Thoracic aorta (tissue), 2 donors: ENCODE measurements at places on chromosomes 6 and 20. TPM values are rescaled to one million over a fixed set of nuclear protein-coding genes. Genes with fewer than 3 reads are reported as not detected.

The GABBR1 gene
- total RNA-seq = 63.2 TPM

The DYNLT2 gene
- total RNA-seq = 0.95 TPM

The IFNGR1 gene
- total RNA-seq = 65.5 TPM

The TMX4 gene
- 53.5 TPM for total RNA-seq

The DACT2 gene
- 0.28 TPM for total RNA-seq

The NKX2-2 gene
- not detected for total RNA-seq

The OR2B6 gene
- not detected for total RNA-seq

The HLA-DQA2 gene
- 0.85 TPM for total RNA-seq

DNA sequence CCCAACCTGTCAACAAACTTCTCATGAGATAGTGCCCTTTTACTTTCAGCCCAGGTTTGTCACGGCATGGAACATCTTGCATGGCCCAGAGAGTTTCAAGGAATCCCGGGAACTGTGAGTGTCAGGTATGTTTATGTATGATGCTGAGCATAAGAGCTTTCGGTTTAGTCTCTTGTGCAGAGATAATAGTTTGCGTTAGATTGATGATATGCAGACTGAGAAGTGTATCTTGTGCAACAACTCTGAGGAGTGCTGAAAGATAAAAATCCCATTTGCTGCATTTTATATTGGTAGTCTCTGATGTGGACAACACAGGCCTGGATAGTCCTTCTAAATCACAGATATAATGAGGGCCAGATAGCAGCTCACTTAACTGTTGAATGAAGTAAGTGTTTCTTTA lies 99.0 kb downstream of the TBX18 start:
- no peak for DNase-seq

GRCh38 chr20:59318201-59318790 lies 17.9 kb downstream of the EDN3 start:
- DNase-seq = no peak

DNA sequence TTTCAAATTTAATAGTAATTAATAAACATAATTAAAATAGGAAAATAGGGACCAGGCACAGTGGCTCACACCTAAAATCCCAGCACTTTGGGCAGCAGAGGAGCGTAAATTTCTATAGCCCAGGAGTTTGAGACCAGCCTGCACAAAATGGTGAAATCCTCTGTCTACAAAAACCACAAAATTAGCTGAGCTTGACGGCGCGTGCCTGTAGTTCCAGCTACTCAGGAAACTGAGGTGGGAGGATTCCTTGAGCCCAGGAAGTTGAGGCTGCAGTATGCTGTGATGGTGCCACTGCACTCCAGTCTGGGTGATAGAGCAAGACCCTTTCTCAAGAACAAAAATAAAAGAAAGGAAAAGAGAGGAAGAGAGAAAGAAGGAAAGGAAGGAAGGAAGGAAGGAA lies 1387.0 kb upstream of the ADGRB3 start:
- no peak for DNase-seq

GRCh38 chr6:18829272-18829870 lies 442.2 kb downstream of the RNF144B start:
- no peak for DNase-seq

- DNase-seq = no peak
Measured at GRCh38 chr6:73227606-73228255, 2.4 kb upstream of the KHDC1L start.

DNA sequence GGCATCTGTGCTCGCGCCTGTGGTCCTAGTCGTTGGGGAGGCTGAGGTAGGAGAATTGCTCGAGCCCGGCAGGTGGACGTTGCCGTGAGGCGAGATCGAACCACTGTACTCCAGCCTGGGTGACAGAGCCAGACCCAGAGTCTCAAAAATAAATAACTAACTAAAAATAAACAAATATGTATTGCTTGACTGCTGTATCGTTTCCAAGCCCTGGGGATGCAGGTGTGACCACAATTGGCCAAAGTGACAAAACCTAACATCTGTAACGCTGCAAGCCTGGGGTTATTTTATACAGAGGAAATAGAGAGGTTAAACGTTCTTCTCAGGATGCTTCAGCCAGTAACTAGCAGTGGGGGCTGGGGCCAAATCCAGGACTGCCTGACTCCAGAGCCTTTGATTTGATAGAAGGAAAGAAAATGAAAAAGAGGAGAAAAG lies 1.9 kb upstream of the SRSF3 start:
- DNase-seq = no peak

- no peak for DNase-seq
Measured at GRCh38 chr6:134510920-134511319, 193.0 kb upstream of the SGK1 start.

DNA sequence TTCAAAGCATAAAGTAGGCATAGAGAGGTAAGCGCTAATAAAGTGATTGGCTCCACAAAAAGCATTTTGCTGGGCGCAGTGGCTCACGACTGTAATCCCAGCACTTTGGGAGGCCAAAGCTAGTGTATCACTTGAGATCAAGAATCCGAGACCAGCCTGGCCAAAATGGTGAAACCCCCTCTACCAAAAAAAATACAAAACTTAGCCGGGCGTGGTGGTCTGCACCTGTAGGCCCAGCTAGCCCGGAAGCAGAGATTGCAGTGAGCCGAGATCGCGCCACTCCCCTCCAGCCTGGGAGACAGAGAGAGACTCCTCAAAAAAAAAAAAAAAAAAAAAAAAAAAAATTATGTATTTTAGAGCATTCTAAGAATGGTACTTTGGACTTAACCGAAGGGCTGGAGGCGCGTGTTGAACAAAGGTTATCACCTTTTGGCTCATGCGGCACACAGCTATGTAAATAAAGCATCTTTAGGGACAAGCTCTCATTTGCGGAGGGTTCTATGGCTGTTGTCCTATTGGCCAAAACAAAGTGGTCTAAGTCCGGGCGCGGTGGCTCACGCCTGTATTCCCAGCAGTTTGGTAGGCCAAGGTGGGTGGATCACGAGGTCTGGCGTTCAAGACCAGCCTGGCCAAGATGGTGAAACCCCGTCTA lies 17.4 kb downstream of the HFE start:
- no peak for DNase-seq

- DNase-seq = no peak
Measured at GRCh38 chr20:23094213-23094896, 8.2 kb upstream of the CD93 start.

GRCh38 chr6:163318071-163318786 lies 96.3 kb upstream of the QKI start:
- DNase-seq = no peak

DNA sequence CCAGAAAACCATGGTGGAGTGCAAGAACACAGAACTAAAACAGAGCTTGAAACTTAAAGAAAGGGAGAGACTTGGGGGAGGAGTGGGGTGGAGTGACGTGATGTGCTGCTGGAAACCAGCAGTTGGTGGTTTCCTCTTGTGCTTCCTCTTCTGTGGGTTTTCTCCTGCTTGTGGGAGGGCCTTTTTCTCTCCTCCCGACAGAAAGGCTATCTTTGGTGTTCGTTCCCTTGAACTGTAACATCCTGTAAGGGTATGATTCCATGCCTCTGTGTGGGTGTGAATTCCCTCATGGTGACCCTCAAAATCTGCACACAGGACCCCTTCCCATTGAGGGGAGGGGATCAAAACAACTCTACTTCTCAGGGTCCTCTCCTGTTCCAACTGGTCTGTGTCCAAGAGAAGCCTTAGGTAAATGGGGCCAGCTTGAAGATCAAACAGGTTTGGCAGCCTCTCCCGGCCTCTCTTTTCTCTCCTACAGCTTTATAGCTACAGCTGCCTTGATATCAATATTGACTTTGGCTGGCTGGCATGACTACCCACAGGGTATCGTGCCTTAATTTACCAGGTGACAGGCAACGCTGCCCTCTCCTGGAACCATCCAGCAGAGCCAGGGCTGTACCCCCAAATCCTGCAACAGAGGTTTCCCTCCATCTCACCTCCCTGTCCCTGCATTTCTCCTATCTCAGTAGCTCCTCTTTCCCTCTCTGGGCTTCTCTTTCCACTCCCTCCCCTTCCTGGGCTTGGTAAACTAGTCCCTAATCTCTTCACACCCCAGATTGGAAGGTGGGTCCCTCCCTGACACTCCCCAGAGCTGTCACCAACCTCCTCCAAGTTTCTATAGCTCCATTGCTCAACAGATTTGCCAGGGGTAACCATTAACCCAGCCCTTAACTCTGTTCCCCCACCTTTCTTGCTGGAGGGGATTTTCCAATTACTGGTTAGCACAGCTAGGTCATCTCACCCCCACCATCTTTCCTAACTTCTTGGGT lies 1.5 kb upstream of the MSH5 start:
- no peak for DNase-seq

DNA sequence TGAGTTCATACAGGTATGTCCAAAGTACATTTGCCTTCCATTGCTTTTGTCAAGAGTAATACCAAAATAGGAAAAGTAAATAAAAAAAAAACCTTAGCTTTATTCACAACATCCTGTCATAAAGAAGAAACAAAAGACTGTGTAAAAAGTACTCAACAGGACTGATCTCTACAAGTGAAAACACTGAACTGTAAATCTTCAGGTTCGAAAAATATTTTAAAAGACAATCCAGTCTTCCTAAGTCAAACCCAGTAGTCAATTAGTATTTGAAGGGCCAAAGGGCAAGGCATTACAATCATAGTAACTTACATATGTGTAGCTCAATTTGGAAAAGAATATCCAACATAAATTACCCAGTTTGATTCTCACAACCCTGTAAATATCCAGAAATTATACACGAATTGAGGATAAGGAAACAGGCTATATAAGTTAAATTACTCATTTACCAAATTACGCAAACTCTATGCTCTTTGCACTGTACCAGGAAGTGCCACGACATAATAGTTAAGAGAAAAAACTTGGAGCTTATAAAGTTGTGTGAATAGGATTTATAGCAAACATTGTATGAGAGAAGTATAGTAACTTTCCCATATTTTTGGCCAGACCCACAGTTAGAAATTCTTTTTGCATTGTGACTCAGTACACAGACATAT lies 21.2 kb downstream of the PTPRK start:
- DNase-seq = no peak

DNA sequence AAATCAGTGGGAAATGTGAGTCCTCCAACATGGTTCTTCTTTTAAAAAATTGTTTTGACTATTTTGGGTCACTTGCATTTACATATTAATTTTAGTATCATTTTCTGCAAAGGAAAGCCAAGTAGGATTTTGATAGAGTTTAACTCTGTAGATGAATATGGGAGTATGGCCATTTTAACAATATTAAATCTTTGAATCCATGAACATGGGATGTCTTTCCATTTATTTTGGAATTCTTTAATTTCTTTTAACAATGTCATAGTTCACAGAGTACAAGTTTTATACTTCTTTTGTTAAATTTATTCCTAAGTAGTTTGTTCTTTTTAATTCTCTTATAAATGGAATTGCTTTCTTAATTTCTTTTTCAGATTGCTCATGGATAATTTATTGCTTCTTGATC lies 56.5 kb upstream of the ARMC2 start:
- no peak for DNase-seq

DNA sequence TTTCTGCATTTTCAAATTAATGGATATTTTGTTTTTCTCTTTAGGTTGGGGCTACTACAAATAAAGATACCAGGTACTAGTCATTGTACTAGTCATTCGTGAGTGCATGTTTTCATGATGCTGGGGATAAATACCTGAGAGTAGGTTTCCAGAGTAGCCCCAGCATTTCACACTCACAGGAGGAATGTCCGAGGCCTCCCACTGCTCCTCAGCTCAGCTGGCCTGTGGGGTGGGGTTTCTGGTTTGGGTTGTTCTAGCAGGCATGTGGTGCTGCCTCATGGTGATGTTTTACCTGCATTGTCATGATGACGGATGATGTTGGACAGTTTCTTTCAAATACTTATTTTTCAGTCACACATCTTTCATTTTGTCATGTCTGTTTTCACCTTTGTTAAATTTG lies 144.5 kb downstream of the SMOC2 start:
- DNase-seq = no peak

GRCh38 chr6:128403618-128404444 lies 116.6 kb downstream of the PTPRK start:
- no peak for DNase-seq

GRCh38 chr6:7008451-7008988 lies 99.2 kb upstream of the RREB1 start:
- DNase-seq = no peak

- DNase-seq = no peak
Measured at GRCh38 chr6:83108378-83108777, 40.9 kb downstream of the DOP1A start.

DNA sequence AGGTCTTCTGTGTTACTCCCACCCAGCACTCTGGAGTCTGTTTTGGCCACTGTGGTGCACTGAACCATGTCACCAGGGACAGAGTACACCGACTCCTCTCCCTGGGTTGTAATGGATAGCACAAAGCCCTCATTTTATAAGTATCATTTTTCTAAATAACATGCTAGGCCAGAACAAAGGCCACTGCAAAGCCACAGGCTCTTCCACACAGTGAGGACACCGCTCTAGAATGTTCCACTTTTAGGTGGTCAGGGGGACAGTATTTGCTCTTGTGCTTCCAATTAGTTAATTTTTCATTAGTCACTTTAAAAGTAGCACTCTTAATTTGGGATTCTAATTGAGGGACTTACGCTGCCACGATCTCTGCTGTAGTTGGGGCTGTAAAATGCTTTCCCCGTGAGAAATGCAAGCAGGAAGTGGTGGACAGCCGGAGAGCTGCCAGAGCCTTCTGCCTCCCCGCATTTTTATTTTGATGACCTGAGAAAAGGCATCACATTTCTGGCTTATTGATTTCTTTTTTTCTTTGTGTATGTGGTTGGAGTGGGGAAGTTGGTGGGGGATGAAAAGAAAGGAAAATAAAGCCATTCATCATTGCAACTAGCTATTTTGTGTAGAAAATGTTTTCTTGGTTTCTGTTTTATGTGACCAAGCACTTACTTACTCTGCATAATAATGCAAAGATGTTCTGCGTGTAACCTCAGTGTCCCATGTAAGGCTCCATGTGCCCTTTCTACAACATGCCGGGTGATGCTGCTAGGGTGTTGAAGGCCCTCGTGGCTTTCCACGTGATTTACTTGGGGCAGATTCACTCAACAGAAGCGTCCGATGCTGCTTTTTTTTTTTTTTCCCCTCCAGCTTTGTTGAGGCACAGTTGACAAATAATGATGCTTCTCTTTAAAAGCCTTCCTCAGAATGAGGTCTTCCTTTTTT lies 195.9 kb downstream of the SASH1 start:
- DNase-seq = no peak

GRCh38 chr20:62804627-62805154 lies at the start of gene OGFR:
Gene OGFR, plus strand, starts transcription at chr20:62804835. Its CDS starts 25 bp downstream, at chr20:62804860.
- no peak for DNase-seq

DNA sequence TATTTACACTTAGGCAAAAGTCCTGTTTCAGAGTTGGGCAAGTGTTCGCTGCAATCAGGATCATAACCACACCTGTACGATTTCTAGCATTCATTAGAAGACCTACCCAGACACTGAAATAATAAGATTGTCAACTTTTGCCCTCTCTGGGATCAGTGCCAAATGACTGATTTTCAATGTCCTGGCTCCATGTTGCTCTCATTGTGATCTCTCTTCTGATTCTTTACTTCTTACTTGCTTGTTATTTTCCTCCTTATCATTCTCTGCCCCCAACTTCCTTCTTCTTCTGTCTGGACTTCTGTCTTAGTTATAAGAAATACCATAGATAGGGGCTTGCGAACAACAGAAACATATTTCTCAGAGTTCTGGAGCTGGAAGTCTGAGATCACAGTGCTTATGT lies 94.4 kb upstream of the BMP2 start:
- no peak for DNase-seq

- DNase-seq = no peak
Measured at GRCh38 chr20:17226410-17227218, at the start of gene PCSK2. Gene PCSK2, plus strand, starts transcription at chr20:17227040. Its CDS starts 266 bp downstream, at chr20:17227306.

- DNase-seq = no peak
Measured at GRCh38 chr6:141158740-141159139, 974.0 kb upstream of the GJE1 start.

GRCh38 chr6:119322715-119323350 lies 26.7 kb downstream of the MAN1A1 start:
- no peak for DNase-seq
